Fibroblast of the conjunctiva (primary cell): ENCODE measurements at places on chromosomes 16 and 17.

DNA sequence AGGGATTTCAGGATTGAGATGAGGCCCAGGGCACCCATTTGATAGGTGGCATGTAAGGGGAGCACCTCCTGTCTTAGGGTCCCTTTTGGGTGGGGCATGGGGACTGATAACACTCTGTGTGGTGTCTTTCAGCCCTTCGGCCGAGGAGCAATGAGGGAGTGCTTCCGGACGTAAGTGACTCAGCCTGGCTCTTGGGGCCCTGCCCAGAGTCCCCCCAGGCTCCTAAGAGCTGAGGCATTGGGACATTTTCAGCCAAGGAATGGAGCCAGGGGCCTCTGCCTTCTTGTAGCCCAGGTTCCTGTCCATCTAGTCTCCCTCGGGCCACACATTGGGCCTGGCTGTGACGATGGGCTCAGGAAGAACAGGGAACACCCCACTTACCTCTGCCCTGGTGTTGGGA lies 44.4 kb downstream of the EEF2K start:
- DNase-seq: no peak

DNA sequence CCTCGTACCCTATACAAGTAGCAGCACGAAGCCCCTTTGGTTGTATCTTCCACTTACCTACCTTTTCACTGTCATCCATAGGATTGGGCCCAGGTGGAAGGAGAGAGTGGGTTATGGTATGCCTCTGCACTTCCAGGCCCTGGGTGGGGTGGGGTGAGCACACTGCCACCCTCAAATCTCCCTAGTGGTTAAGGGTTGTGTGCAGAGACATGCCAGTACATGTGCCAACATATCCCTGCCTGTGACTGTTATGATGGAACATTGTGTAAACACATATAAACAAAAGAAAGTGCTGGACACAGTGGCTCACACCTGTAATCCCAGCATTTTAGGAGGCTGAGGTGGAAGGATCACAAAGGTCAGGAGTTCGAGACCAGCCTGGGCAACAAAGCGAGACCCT lies 11.1 kb downstream of the HROB start:
- no peak for DNase-seq

DNA sequence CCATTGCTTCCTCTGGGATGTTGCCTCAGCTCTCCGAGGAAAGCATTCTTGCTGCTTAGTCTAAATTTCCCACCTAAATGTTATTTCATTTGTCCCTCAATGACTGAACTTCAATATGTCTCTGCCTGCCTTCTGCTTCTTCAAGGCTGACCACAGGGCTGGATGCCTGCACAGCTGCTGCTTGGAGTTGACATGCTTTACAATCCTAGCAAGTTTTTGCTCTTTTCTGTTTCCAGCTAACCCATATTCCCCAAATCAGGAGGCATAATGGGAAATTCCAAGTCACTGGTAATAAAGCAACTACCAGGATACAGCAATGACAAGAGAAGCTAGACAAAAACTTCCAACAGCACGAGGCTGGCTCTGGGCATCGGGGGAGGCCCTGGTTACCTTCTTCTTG lies 48.9 kb downstream of the GTF3C1 start:
- DNase-seq: no peak

DNA sequence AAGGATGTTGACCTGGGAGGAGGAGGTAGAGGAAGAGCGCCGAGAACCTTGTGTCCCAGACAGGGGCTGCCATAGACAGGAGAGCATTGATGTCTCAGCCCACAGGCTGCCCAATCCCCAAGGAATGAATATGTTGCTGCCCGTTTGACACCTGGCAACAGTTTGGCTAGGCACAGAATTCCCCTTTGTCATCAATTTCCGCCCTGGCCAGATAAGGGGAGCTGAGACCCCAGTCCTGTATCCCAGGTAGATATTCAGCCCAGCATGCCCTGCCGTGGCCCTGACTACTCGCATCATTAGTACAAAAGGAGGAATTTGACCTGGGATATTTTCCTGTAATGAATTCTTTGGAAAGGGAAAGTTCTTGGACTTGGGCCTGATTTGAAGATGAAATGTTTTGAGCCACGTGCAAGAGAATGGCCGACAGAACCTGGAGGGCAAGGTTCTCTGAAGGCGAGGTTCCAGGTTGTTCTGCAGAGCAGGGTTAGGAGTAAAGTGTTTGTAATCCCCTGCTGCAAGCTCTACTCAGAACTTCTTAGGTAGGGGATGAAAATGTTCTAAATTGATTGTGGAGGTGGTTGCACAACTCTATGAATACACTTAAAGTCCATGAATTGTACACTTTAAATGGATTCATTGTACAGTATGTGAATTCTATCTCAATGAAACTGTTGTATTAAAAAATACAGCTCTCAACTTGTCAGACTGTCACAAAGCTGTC lies 108.8 kb downstream of the SOCS1 start:
- DNase-seq: no peak

DNA sequence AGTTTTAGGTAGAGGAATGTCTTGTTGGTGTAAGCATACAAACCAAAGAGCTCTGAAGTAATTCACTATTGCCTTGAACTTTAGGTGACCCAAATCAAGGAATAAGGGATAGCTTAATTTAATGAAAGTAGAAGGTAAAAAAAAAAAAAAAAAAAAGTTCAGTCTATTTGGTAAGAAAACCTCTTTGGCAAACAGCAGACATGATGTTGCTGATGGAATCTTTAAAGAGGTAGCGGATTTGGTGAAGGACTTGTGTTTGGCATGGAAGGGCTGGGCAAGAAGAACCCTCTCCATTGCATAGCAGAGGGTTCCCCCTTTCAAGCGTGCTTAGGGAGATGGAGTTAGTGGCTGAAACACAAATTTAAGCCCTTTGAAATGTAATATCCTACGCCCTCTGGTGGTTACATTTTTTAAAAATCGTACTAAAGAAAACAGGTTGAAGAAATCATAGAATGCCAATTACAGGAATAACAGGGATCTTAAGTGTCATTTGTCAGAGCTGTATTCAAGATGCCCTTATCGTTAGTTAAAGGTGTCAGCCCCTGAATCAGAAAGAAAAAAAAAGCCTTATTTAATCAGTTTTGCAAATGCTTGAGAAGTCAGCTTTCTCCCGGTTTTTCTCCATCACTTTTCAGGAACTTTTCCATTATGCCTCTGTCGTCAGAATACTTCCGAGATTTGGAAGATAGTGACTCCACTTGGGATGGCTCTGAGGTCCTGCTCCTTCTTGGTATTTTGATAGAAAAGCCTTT lies 383.1 kb downstream of the KCNJ2 start:
- DNase-seq: peak; percentile 28

- DNase-seq: no peak
These were observed 26.2 kb upstream of the FOXK2 start for GRCh38 chr17:82493226-82493781.

- DNase-seq: no peak
These were observed 1.8 kb upstream of the CDH15 start for GRCh38 chr16:89169778-89170177.

DNA sequence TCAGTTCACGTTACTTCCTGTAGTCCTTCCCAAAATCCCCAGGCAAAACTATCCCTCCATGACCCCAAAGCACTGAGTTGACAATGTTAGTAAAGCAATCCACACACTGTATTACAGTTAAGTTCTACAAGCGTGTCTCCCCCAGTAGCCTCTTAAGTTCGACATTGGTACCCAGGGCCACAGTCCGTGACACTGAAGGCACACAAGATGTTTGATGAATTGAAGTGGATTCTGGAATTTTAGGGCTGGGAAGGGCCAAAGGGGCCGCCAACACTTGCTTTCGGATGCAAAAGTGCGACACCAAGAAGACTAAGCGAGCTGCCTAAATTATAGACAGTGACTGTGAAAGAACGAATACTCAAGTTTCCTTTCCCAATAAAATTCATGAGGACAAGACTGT lies 1.5 kb downstream of the VPS35 start:
- no peak for DNase-seq

GRCh38 chr17:45989759-45990158 lies 9.3 kb upstream of the STH start:
- DNase-seq: no peak

DNA sequence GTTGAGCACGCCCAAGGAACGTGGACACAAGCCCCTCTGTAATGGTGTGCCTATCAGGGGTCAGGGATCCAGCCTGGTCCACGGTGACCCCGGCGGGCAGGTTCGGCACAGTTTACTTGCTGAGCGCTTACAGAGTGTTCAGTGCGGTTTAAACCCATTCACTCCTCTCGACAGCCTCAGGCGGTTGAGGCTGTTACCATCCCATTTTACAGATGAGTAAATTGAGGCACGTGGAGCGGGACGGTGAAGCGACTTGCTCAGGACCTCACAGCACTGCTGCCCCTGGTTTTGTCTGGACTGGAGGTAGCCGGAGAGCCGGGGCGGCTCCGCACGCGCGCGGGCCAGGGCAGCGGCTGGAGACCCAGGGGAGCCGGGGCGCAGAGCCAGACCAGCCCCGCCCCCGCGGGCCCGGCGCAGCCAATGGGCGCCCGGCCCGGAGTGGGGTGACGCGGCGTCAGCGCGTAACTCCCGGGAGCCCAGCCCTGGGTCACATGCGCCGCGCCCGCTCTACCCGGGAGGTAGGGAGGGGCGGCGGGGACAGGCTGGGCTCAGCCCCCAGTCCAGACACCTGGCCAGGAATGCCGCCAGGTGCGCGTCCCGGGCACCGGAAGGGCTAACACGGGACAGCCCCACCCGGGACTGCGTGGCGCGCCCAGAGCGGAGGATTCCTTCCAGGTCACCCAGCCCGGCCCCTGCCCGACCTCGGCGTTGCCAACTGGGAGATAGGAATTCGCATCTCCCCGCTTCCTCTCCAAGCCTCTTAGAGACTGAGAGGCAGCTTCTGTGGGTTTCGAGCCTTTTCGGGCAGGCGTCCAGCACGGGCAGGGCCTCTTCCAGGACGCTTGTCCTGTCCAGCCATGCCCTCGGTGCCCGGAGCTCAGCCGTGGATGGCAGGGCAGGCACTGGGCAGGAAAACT lies 3.3 kb upstream of the SREBF1 start:
- peak; percentile 80 for DNase-seq

DNA sequence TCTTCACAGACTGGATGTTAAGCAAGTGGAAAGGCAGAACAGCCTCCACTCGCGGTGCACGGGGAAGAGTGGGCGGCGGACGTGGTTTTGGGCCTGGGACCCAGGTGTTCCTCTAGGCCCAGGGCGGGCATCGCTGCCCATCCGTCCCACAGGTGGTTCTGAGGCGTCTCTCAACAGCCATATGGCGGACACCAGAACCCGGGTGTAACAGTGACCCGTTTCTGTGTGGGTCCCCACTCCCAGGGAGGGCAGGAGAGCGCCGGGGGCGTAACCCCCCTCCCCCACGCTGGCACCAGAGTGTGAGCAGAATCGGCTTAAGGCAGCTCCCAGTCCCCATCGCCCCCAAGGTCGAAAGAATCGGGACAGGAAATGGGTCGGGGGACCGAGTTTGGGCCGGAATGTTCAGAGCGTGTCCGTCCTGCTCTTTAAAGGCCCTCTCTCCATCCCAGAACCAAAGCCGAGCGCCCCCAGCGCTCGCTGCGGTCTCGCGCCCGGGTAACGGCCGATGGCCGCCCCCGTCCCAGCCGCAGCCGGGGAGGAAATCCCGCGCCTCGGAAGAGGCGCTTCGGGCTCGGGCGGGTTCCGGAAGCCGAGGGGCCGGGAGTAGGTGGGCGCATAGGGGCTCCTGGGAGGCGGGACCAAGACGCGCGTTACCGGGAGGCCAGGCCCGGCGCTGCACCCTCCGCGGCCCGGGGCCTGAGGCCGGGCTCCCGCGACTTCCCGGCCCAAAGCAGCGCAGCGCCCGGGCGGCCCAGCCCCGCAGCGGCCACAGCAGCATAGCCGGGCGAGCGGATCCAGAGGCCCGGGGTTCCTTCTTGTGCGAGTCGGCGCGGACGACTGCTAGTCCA lies at the start of gene TK2:
TK2 (minus strand) TSS at position 839 of the 848 bp plus-strand sequence; CDS start at position 778, 61 bp downstream.
- DNase-seq: peak; percentile 23

DNA sequence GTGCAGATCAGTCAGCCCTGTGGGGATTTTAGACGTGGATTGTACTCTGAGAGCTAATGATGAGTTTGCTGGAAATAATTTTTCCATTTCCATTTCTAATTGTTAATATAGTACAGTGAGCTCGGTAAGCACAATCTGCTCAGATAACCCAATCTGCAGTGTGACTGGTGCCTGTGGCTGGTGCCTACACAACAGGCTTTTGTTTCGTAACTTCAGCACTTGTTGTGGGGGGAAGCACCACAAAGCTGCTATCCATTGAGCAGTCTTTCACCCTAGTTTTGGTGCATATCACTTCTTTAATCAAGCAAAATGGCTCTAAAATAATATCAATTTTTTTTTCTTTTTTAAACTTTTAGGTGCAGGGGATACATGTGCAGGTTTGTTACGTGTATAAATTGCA lies 534.9 kb upstream of the HSBP1 start:
- DNase-seq: no peak

GRCh38 chr16:27229891-27230470 lies 26.7 kb downstream of the KDM8 start:
- DNase-seq: no peak

DNA sequence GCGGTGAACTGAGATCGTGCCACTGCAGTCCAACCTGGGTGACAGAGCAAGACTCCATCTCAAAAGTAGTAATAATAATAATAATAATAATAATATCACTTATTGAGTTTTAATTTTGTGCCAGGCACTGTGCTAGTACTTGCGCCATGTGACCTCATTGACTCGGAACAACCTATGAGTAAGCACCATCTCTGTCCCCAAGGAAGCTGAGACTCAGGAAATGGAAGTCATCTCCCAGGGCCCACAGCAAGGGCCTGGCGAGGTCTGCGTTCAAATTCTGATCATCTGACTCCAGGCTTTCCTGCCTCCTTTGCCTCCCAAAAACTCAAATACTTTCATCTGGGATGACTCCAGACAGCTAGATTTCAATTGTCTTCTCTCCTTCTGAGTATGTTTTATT lies 162.9 kb downstream of the SEC14L1 start:
- no peak for DNase-seq

DNA sequence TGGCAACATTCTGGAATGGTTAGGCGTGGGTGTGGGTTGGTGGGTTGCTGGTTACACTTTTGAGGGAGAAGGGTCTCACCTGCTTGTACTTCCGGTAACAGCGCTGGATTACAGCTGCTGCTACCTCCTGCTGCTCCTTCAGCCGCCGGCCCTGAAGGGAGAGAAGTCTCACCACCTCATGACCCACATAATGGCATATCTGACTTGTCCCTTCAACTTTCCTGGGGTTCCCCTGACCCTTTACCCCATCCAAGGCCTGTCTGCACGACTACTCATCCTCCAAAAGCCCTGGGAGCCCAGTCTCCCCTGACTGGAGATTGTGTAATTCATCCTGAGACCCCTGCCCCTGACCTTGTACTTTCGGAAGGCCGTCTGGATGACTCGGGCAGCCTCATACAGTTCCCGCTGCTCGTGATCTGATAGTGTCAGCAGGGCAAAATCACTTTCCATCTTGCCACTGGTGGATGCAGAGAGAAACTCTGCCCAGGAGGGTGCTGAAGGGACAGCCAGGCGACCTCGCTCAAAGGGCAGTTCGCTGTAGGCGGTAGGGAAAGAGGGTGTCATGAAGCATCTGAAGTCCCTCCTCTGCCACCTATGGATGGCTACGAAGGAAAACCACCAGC lies 2.0 kb upstream of the SPAG7 start:
- no peak for DNase-seq
